ENCODE measurements at places on chromosomes 2 and 18.
A peak's percentile ranks its signal among the peaks of the same experiment; 100 is the strongest.

DNA sequence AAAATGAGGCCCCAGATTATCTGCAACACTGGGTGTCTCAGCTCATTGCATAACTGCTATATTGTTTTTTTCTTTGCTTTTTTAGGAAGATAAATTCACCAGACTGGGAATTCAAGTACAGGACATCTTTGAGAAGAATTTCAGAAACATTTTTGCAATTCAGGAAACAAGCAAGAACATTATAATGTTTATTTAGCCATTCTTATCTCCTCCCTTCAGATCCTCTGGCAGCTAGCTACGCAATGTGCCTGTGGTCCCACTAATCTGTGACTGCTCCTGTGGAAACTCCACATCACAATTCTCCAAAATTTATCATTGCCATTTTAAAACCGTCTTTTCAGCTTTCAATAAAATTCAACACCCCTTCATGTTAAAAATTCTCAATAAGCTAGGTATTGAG, 126.8 kb downstream of the SP100 start:
- DNase-seq: no peak

DNA sequence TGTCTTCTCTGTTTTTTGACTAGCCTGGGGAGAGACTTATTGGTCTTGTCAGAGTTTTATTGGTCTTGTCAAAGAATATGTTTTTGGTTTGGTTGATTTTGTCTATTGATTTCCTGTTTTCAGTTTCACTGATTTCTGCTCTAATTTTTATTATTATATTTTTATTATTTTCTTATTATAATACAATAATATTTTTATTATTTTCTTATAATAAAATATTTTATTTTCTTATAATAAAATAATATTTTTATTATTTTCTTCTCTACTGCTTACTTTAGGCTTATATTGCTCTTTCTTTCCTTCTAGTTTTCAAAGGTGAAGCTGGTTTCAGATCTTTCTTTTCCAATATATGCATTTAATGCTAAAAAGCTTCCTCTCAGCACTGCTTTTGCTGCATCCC, 62.0 kb downstream of the TRAPPC12 start:
- DNase-seq: no peak

- DNase-seq: no peak
These were observed 28.6 kb upstream of the CUL3 start for GRCh38 chr2:224613543-224614286.

- DNase-seq: no peak
These were observed 29.1 kb downstream of the SLC25A52 start for GRCh38 chr18:31731628-31732027.

GRCh38 chr18:79962835-79963657, 1.4 kb upstream of the HSBP1L1 start:
- DNase-seq: no peak

GRCh38 chr2:146370826-146371225, 1474.0 kb upstream of the ACVR2A start:
- no peak for DNase-seq

- DNase-seq: peak; percentile 12
These were observed 14.1 kb upstream of the ZSWIM2 start for GRCh38 chr2:186862869-186863709.

DNA sequence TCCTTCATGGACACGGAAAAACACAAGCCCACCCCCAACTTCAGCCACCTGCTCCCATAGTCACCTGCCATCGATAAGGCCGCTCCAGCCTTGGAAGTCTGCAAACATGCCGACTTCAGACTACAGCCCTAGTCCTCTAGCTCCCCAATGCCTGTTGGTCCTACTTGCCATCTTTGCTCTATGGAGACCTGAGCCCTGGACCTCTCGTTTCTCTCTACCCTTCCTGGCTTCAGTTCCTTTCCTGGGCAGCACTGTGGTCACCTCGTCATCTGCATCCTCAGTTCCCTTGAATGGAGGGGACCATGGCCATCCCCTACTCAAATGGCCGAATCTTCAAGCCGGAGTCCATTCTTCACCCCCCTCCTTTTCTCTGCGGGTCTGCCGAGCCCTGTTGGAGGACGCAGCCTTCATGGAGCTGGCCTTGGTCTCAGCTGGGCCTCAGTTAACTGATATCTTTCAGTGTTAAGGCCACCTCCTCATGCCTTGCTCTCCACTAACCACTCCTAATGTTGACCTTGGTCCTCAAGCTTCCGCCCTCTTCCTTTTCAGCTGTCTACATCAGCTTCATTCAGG, 47.7 kb upstream of the GBX2 start:
- DNase-seq: no peak

- no peak for DNase-seq
These were observed 39.4 kb downstream of the SPC25 start for GRCh38 chr2:168850846-168851245.

DNA sequence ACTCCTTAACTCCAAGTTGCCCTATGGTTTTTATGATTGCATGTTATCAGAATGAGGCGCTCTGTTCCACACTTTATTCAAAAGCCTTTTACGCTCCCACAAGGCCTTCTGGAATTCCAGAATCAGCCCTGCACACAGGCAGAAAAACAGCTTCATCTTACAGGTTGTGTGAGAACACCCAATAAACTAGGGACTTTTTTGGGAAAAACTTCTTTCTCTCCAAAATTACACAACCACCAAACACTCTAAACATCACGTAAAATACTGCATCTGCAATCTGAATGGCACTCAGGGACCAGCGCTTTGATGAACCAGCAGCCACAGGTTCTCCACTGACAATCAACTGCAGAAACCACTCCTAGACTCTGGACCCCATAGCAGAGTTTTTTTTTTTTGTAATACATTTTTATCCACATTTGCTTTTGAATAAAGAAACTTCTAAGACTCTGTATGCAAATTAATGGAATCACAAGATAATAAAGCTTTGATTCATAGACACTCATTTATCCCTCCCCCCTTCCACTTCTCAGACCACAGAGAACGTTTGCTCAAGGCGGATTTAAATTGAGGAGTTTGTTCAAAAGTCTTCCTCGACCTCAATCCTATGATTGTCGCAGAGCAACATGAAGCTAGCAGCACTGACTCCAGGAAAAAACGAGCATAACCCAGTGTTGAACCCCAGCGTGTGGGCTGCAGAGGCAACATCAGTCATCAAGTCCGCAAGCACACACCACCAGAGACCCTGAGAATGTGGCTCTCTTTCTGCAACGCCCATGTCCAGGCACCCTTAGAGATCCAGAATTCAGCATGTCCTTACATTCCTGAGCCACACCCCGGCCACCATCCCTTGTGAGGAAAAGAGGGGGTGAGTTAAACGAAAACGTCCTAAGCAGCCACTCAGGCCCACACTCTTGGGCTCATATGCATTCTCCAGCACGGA, 116.5 kb downstream of the MBP start:
- no peak for DNase-seq

DNA sequence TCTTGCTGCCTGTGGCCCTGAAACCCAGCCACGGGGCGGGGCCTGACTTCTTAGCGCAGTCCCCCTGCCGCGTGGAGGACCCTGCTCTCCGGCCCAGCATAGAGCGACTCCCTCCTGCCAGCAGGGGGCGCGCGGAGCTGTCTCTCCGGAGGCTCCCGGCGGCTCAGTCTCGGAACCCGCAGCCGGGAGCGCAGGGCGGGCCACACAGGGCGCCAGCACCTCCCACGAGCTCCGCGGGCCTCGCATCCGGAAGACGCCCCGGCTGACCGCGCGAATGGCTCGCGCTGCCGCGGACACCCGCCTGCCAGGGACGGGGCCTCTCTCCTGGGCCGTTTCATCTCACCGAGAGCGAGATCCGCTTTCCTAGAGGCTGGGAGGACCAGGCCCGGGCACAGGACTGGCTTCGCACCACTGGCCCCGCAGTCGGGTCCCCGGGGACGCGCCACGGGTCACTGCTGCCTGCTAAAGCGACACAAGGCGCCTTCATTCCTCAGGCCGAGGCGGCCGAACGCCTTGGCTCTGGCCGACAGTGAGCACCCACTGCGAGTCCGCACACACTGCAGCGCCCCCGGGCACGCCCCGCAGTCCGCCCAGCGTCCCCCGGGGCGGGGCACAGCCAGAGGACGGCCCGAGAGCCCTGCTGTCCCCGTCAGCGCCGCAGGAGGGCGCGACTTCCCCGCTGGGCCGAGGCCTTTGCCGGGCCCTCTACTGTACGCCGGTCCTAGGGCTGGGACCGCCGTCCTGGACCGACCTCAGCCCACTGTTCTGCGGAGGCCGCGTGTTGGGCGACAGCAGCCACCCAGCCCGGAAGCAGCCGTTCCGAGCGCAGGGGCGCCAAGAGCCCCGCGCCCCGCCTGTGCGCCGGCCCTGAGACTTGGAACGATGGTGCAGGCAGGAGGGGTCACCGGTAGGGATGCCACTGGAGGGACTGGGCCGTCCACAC, 39.0 kb upstream of the ARHGEF4 start:
- DNase-seq: peak; percentile 84

- DNase-seq: no peak
These were observed 234.0 kb downstream of the ZNF516 start for GRCh38 chr18:76260941-76261472.

DNA sequence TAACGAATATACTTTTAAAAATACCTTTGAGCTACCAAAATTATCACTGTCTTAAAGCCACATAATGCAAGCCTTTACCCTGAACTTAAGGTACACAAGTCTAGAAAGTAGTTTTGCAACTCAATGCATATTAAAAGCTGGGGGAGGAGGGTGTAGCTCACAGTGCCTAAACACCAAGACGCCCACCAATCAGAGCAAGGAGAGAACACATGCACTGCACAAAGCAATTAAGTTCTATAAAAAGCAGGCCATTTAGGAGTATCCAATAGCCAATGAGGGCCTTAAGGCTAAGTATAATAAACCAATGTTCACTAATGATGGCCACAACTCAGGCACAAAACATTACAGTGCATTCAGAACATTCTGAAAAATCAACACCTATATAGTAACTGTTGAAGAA, 16.2 kb downstream of the TRIP12 start:
- no peak for DNase-seq

GRCh38 chr2:159185401-159186130, 100.9 kb downstream of the WDSUB1 start:
- DNase-seq: no peak

DNA sequence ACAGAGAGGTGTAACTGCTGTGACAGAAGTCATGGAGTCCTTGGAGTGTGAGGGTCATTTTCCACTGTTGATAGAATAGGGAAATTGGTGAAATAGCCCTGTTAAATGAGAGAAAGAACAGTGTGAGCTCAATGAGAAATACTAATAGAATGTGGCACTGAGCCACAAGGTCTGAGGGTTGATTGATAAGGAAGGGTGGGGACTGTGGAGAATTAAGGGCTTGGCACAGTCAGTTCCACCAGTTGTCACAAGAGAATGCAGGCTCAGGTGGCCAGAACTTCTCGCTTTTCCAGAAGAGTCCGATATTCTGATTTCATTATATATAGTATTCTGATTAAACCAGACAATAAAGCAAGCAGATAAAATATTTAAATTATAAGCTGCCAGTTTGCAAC, 9.1 kb upstream of the IL1RN start:
- DNase-seq: no peak

- no peak for DNase-seq
These were observed 79.3 kb upstream of the SCN7A start for GRCh38 chr2:166573391-166573790.

GRCh38 chr2:48449073-48449840, 80.7 kb upstream of the STON1 start:
- no peak for DNase-seq

DNA sequence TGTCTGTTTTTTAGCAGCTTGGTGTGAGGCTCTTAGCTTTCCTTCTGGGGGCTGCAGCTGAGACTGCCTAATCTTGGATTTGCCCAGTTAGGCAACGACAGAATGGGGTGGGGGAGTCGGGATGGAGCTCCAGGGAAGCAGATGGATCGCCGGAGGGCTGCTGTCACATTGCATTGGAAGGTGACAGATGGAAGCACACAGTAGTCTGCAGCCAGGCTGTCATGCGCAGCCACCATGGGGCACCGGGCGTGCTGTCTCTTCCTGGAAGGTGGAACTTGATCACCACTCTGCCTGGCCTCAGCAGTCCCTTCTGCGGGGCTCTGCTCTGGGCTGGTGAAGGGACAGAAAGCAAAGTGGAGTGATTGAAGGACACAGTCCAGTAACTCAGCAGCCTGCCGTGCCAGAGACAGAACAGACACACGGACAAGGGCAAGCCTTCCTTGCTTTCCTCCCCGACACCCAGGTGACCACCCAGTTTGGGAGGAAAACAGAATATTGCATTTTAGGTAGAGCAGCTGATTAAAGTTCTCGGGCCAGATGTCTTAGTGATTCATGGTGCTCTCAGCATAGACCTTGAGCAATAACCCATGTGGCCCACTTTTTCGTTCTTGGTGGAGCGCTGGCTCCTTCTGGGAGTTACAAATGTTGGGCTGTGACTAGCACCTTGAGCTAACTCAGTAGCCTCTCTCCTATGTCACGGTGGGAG, 40.9 kb downstream of the RNF144A start:
- DNase-seq: no peak

- no peak for DNase-seq
These were observed 6.9 kb upstream of the EPB41L5 start for GRCh38 chr2:120005834-120006521.

DNA sequence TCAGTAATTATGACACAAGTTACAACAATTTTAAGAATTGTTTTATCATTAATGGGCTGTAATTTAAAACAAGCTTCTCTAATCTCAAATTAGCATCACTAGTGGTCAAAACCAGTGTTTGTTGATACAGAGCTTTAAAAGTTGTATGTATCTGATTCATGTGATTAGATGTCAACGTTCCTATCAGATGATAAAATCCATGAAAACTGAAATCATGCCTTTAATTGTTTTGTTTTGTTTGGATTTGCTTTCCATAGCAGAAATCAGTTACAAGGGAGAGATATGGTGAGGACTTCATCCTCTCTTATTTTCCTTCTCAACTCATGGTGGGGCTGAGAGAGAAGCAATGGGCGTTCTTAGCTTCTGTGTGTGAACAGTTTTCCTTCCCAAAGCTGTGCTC, 469.6 kb downstream of the PID1 start:
- no peak for DNase-seq

DNA sequence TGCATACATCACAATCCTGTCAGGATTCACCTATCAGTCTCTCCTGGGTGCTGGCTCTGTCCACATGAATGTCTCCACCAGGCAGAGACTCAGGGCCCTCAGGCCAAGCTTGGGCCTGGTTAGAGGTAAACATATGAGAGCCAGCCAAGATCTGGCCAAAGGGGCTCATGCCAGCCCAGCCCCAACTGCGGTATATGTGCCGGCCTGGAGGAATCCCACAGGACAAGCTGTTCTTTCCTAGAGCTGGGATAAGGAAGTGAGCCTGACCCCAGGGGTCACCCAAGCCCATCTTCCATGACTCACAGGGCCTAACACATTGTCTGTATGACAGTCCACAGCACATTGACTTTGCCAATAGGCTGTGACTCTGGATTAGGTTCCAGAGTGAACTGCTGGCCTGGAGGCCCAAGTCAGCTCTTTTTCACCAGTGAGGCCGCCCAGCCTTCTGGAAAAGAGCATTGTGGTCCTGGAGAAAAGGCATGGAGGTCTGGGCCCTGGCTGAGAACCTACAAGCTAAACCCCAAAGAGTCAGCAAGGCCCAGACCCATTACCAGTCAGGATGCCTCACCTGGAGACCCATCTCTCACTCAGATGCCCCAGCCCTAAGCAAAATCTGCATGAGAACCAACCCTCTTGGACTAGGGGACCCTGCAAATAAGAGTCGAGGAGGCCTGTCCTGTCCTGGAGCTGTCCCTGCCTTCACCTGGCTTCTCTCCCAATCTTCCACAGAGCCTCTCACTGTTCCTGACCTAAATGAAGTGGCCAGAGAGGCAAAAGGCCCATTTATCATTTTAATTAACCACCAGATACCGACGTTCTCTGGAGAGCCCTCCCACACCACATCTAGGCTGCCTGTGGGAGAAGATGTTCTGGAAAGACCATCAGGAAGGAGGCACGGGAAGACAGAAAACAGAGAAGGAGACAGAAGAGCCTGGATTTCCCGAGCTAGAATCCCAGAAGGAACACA, 120.9 kb upstream of the PKDCC start:
- no peak for DNase-seq
